NCI-H1048 (cell line): ENCODE measurements at places on chromosomes 16 and 17.

DNA sequence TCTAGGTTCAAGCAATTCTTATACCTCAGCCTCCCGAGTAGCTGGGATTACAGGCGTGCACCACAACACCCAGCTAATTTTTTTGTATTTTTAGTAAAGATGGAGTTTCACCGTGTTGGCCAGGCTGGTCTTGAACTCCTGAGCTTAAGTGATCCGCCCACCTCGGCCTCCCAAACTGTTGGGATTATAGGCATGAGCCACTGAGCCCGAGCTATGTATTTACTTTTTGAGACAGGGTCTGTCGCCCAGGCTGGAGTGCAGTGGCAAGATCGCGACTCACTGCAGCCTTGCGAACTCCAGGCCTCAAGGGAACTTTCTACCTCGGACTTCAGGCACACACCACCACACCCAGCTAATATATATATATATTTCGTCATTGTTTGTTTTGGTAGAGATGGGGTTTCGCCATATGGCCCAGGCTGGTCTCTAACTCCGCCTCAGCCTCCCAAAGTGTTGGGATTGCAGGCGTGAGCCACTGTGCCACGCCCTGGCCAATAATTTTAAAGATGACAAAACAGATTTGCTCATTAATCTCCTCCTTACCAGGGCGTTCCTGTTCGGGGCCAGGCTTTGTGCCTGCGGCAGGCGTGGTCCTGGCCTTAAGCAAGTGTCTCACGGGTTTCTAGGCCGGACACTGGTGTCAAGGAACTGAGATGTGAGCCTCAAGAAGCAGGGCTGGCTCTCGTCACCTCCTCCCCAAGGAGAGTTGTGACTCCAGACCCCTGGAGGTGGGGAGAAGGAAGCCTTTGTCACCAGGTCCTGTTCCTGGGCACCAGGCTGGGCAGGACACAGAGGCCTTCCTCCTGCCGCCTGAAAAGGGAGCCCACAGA lies 4.3 kb upstream of the NPW start:
- DNase-seq: no peak

DNA sequence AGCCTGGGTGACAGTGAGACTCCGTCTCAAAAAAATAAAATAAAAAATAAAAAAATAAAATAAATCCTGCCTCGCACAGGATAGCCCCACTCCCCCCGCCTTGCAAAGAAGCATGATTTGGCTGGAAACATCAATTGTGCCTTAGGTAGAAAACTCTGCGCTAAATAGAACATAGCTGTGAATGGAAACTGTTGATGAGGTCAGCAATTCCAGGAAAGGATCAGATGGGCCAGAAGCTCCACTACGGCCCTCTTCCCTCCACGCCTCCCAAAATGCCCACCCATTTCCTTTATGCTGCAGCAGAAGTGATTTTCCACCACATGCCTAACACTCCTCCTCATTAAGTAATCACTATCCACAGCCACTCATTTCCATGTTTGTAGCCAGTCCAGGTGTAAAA lies 473.4 kb downstream of the XYLT1 start:
- DNase-seq: no peak

DNA sequence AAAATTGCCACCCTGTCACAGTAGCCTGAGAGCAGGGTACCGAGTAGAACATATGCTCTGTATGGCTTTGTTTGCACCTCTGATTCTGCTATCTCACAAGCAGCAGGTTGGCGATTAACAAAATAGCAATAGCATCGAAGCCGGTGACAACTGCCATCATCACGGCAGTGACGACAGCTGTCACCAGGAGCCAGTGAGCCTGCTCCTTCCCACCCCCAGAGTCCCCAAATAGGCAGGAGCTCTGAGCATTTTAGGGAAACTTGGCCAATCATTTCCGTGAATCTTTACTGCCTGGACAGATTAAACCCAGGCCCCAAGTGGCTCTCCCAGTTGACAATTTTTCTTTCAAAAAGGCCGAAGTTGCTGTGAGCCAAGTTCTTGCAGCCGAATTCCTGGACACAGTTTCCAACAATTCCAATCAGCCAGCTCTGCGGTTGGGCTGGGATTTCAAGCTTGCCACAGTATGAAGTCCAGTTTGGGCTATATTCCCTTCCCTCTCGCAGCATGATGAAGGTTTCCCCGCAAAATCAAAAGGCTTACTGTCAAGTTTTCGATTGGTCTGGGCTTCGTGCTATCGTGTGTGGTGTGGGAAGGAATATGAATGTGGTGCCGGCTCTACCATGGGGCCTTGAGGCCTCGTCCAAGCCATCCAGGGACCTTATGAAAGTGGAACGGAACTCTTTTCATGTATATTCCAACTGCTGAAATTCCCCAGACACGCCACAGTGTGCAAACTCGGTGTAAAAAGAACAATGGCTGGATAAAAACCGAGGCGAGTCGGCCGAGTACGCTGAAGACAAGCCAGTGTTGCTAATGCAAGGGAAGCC lies 186.6 kb downstream of the C16orf78 start:
- no peak for DNase-seq

GRCh38 chr16:64445245-64445644 lies 676.6 kb downstream of the CDH11 start:
- no peak for DNase-seq

- no peak for DNase-seq
Observed at GRCh38 chr17:37039269-37039668, 90.5 kb downstream of the AATF start.

DNA sequence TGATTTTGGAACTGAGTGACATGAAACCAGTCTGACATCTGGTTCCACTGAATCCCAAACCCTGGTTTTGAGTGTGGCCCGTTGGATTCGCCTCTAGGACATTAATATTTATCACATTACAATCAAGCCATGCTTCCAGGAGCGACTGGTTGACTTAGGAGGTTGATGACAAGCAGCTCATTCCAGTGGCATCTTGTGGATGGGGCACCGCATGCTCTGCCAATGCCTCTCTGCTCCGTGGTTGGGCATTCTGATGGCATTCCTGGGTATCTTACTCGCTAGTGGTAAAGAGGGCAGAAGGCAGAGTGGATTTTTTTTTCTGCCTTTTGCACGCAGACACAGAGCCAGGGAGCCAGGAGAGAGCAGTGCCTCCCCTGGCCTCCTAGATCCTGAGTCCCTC lies 31.4 kb downstream of the CACNG4 start:
- DNase-seq: no peak

- no peak for DNase-seq
Observed at GRCh38 chr16:46718214-46718613, 28.8 kb downstream of the ORC6 start.

DNA sequence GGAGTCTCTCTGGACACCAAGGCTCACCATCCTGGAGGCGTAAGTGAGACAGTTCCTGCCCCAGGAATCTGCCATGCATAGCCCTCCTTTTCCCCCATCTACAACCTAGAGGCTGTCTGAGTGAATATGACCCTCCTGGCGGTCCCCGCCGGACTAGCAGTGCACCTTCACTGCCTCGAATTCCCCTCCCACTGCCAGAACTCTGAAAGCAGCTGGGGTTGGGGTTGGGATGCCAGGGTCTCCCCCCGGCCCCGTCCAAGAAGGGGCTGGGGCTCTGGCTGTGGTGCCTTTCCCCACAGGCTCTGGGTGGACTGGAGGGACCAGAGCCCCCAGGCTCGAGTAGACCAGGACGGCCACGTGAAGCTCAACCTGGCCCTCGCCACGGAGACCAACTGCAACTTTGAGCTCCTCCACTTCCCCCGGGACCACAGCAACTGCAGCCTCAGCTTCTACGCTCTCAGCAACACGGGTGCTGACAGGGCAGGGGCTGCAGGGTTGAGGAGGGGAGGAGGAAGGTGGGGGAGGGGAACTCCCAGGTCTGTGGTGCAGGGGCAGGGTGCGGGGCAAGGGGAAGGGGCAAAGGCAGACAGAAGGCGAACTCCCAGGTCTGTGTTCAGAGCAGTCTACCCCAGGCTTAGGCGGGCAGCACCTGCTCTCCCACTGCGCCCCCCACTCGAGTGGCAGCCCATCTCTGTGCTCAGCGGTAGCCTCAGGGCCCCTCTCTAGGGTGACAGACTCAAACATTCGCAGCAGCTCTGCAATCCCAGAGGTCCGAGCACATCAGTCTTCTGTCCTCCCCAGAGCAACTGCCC lies 1.2 kb downstream of the ZACN start:
- DNase-seq: no peak

- no peak for DNase-seq
Observed at GRCh38 chr16:8721336-8722024, 47.1 kb downstream of the ABAT start.

- DNase-seq: no peak
Observed at GRCh38 chr16:50093607-50094539, 28.1 kb downstream of the HEATR3 start.

DNA sequence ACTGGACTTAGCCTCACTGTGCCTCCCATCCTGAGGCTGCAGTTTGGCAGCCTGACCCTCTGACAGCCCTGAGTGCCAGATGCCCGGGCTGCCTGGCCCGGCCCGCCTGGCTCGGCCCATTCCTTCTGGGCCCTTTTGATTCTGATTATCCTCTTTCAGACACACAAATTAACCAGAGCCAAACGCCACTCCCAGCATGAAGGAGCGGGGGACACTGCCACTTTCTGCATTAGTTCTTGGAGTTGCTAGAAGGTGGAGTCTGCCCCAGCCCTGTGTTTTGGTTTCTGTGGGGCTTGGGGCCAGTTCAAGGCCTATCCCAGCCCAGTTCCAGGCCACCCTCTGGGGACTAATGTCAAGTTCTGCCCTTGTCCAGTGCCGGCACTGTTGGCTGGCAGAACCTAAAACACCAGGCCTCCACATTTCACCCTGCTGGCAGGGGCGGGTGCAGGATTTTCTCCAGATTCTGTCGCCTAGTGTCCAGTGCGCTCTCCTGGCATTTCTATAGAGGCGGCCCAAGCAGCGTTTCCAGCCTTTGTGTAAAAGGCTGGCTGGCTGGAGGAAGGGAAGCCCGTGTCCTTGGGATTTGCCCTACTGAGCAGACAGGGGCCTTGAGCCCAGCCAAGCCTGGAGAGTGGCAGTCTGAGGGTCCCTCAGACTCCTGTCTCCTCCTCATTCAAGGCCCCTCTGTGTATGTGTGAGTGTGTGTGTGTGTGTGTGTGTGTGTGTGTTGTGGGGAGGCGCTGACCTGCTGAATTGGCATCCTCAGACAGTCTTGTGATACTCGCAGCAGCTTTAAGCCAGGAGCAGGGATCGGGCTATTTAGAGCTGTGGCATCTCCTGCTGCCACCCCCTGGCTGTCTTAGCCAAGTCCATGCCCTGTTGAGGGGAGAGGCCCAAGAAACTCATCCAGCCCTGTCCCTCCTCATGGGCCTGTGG lies 21.4 kb downstream of the PLCD3 start:
- no peak for DNase-seq

GRCh38 chr17:33052856-33053255 lies 61.2 kb downstream of the SPACA3 start:
- DNase-seq: no peak

DNA sequence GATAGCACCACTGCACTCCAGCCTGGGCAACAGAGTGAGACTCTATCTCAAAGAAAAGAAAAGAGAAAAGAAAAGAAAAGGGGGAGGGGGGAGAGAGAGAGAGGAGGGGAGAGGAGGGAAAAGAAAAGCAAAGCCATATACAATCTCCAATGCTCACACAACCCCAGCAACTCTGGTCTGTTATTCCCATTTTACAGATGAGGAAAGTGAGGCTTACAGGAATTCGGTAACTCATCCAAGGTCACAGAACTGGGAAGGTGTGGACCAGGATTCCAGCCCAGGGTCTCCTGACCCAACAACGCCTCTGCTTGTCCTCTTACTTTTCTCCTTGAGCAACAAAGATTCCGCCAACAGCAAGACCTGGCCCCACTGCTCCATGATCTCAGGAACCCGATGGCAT lies 13.0 kb downstream of the PLA2G10 start:
- DNase-seq: no peak

DNA sequence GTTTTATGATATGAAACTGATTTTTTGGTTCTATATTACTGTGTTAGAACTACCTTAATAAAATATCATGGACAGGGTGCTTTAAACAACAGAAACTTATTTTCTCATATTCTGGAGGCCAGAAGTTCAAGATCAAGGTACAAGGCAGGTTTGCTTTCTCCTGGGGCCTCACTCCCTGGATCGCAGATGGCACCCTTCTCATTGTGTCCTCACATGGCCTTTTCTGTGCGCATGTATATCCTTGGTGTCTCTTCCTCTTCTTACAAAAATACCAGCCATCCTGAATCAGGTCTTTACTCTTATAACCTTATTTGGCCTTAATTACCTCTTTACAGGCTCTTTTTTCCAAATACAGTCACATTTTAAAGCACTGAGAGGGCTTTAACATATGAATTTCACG lies 906.1 kb downstream of the CDH11 start:
- DNase-seq: no peak

DNA sequence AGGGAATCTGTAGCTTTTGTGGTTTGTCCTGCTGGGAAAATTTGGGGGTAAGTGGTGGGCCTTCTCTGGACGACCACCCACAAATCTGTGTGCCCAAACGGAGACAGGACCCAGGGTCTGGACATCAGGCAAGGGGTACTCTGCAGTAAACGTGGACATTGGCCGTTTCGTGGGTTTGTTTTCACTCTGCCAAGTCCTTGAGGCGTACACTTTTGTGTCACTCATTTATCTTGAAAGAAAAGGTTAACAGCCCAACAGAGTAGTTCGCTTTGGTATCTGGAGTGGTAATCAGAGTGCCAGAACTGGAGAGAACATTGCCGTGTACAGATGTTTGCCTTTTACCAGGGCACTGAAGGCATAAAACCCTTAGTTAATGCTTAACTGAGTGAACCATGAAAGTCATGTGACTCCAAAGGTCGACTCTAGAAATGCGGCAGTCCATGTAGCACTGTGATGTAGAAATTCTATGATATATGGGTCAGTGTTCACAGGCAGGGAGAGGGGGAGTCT lies 15.4 kb downstream of the NAA60 start:
- DNase-seq: no peak

DNA sequence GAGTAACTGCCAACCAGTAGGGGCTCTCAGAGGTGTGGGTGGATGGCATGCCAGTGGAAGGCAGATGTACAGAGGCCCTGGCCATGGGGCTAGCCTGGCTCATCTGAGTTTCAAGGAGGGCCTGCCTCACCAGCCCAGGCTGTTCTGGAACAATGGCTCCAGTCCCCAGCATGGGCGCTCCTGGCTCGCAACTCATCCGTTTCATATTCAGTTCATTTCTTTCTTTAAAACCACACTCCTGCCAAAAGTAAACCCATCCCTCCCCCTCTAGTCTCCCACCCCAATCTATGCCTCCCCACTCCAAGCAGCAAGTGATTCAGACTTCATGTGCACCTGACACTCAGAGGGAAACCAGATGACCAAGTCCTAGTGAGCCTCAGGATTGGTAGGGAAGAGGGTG lies 2.4 kb downstream of the CCL13 start:
- no peak for DNase-seq

- no peak for DNase-seq
Observed at GRCh38 chr17:40015998-40016985, 1.1 kb downstream of the CSF3 start.

DNA sequence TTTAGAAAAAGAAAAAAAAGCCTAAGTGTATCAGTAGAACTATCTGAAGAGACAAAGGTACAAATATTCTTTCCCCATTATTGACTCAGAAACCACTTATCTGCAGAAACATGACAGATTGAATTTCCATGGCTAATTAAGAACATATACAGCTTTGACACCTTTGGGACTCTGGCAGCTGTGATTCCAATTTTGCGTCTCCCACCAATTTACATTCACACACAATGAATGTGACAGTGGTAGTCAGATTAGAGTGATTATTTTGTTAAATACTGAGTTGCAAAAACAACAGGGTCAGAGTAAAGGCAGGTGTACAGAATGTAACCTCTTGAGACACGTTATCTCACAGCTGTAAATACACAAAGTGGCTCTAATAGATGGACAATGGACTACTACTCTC lies 5.3 kb upstream of the PPM1D start:
- DNase-seq: no peak

- DNase-seq: no peak
Observed at GRCh38 chr17:34816848-34817247, 144.4 kb downstream of the CCT6B start.

GRCh38 chr16:53087101-53087500 lies 32.3 kb downstream of the CHD9 start:
- no peak for DNase-seq
